CD4-positive, alpha-beta T cell (primary cell): ENCODE measurements at places on chromosomes 6 and 20. TPM values are rescaled to one million over a fixed set of nuclear protein-coding genes. Genes with fewer than 3 reads are reported as not detected.

Gene KIF13A
- 0.91 TPM for total RNA-seq

Gene LY86
- total RNA-seq = 2.1 TPM

Gene JPH2
- not detected for total RNA-seq

Gene PRKN
- 5.2 TPM for total RNA-seq

Gene PARD6B
- total RNA-seq = 5.6 TPM

Gene MAFB
- total RNA-seq = 3.3 TPM

Gene SLC17A2
- not detected for total RNA-seq

- DNase-seq = no peak
These were observed 10.0 kb downstream of the BICRAL start for GRCh38 chr6:42791706-42792320.

GRCh38 chr6:53440336-53440945 is 91.7 kb upstream of the ELOVL5 start:
- DNase-seq = no peak

- DNase-seq = no peak
These were observed 157.8 kb upstream of the SALL4 start for GRCh38 chr20:51960047-51960675.

DNA sequence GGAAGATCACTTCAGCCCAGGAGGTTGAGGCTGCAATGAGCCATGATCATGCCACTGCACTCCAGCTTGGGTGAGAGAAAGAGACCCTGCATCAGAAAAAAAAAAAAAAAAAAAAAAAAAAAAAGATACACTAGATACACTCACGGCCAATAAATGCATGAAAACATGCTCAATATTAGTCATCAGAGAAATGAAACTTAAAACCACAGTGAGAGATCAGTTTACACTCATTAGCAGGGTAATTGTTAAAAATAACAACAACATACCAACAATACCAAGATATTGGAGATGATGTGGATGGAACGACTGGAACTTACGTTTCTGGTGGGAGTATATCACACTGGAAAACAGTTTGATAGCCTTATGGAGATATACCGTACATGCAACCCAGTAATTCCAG is 29.9 kb downstream of the HS3ST5 start:
- DNase-seq = no peak

DNA sequence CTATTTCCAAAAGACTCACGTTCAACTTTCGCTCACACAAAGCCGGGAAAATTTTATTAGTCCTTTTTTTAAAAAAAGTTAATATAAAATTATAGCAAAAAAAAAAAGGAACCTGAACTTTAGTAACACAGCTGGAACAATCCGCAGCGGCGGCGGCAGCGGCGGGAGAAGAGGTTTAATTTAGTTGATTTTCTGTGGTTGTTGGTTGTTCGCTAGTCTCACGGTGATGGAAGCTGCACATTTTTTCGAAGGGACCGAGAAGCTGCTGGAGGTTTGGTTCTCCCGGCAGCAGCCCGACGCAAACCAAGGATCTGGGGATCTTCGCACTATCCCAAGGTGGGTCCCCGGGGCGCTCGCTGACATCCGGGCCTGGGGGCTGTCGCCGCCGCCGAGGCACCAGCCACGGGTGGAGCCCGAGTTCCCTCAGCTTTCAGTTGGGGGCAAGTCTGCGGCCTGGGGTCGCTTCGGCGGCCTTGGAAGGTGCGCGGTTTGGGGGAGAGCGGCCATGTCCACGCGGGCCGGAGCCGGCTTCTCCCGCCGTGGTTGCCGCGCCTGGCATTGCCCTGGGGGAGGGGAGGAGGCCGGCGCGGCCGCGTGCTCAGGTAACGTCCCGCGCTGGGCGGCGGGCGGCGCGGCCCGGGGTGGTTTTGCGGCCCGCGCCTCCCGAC is 429 bp downstream of the AMD1 start:
- DNase-seq = no peak

DNA sequence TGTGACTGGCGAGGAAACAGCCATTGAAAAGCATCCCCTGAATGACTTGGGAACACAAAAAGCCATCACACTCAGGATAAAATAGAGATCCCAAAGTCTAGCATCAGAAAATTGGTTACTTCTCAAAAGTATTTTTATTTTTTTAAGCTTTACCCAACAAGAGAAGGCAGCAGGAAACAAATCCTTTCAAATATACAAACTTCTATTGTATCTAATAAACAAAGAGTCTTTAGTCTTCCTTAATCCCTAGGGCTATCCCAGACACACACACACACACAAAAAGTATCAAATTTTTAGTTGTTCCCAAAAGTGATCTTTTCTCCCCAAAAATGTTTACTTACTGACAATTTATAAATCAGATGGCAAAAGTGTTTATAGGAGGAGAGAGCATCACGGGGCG is 33.2 kb upstream of the MARCKS start:
- no peak for DNase-seq

DNA sequence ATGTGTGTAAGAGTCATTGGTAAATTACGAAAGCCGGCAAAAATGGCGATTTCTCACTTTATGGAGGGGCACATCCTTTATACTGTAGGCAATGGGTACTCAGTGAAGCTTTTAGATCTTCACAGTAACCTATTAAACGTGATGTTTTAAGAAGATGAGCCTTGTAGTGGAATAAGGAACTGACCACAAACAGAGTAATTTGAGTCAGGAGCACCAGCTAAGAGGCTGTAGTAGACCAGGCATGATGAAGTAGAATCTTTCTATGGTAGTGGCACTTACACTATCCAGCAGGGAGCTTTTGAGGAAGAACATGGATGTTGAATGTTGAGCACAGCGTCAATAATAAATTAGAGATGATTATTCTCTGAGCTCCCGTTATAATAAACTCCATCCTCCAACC is 65.9 kb downstream of the HIVEP2 start:
- DNase-seq = no peak

DNA sequence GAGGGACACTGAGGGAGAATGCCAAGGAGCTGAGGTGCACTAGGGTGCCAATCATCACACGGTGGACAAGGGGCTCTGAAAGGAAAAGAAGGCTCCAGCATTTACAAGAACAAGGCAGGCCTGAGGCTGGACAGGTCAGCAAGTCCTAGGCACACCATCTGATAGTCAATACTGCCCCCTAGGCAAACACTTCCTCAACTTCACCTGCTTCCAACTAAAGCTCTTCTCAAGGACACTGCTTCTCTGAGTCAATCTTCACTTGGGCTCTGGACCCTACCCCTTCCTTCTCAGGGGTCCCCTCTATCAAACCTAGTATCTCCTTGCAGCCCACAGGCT is 37.7 kb upstream of the SLC4A11 start:
- DNase-seq = no peak

GRCh38 chr20:51306521-51307358 is 235.8 kb downstream of the NFATC2 start:
- DNase-seq = peak; percentile 57

DNA sequence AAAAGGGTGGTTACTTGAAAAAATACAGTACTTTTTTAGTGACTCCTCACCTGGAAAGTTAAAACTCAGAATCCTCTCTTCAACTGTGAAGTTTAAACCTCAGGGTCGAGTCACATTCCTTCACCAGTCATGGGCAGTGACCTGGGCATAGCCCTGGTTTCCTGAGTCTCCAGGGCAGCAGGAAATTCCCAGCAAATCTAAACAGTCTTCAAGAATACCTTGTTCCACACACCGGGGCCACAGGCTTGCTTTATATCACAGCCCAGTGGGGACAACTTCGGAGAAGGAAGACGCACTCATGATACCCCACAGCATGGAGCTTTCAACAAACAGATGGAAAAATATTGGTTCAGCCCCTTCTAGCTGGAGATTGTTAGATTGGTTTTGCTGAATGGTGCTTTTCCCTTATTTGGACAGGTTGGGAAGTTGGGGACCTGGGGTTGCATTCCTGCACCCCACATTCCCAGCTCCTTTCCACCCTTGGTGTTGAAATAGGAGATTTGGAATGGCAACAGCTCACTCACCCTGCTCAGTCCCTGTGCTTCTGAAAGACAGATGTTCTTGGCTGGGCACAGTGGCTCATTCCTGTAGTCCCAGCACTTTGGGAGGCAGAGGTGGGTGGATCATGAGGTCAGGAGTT is 113.0 kb upstream of the TMEM170B start:
- no peak for DNase-seq

GRCh38 chr6:139248911-139249310 is 42.9 kb downstream of the TXLNB start:
- DNase-seq = no peak

DNA sequence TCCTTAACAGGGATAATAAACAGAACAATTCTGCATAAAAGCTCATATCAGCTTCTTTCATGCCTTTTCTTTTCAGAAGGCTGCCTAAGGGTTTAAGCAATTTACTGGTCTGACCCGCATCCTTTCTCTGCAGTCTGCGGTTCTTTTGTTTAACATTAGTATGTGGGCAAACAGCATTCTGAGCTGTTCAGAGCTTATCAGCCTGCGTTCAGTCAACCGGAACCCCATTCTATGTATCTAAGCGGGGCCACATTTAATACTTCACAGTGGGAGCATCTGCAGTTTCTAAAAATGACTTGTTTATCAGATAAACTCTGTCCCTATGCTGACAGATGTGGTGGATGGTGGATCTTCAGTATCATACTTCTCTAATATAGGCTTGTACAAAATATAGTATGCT is 758.9 kb upstream of the MMS22L start:
- DNase-seq = no peak

DNA sequence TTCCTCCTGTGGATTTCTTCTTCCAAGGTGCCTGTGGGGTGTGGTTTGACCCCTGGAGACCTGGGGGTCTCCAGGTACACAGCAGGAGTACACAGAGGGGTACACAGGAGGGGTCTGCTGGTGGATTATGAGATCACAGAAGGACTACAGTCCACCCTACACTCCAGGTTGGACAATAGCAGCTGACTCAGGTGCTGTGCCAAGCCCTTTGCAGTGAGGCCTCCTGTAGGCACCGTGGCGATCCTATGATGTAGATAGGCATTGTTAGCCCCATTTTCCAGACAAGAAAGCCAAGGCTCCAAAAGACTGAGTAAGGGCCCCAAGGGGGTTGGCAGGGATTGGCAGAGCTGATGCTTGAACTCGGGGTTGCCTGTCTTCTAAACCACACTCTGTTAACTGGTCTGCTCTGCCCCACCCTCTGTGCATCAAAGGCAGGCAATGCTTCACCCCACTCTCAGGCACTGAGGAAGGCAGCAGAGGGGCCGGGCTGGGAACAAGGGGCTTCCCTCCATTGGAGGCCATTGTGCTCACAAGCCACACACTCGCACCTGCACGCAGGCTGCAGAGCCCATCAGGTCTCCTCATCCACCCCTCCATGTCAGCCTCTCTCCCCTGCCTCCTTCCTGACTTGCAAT is 77.5 kb upstream of the SIRPA start:
- no peak for DNase-seq
